Forelimb muscle (tissue), 1 donor: ENCODE measurements at places on chromosomes 2 and 18. TPM values are rescaled to one million over a fixed set of nuclear protein-coding genes. Genes with fewer than 3 reads are reported as not detected.

The CHRND gene
- 180 TPM for polyA plus RNA-seq

The APLF gene
- polyA plus RNA-seq, result 1.3 TPM

The SLC5A7 gene
- polyA plus RNA-seq, result 0.09 TPM

The SERPINB7 gene
- not detected for polyA plus RNA-seq

The MSGN1 gene
- polyA plus RNA-seq, result 0.62 TPM

The CNDP1 gene
- polyA plus RNA-seq, result 0.13 TPM

The GPR45 gene
- polyA plus RNA-seq, result not detected

The RNF125 gene
- polyA plus RNA-seq, result 10.7 TPM

The IL1R2 gene
- polyA plus RNA-seq, result not detected

The AKAIN1 gene
- polyA plus RNA-seq, result not detected

The TSGA10 gene
- polyA plus RNA-seq, result 2.5 TPM
